Activated T-helper 1 cell treated with anti-CD3 and anti-CD28 coated beads, Interleukin-12 subunit alpha, Interleukin-12 subunit beta, Interleukin-2, Interleukin-4 antibody, amounts not matched to agents 30 ng/mL and 10 ng/mL and 1 ng/mL, durations not matched to agents 14 hours and 24 hours and 36 hours (primary cell): ENCODE measurements at places on chromosomes 7 and 10. TPM values are rescaled to one million over a fixed set of nuclear protein-coding genes. Genes with fewer than 3 reads are reported as not detected.

Gene CPED1
- total RNA-seq = not detected in 2 replicates

Gene ARHGAP22
- total RNA-seq = 0.66 and 1.2 TPM in 2 replicates

Gene CHST3
- 0.16 and 0.22 TPM in 2 replicates for total RNA-seq

Gene CEP55
- 53.0 and 55.7 TPM in 2 replicates for total RNA-seq

Gene ATRNL1
- not detected in 2 replicates for total RNA-seq
